Bronchus fibroblast of lung (primary cell): ENCODE measurements at places on chromosomes 16 and 17. TPM values are rescaled to one million over a fixed set of nuclear protein-coding genes. Genes with fewer than 3 reads are reported as not detected.

The RAB11FIP4 gene
- total RNA-seq: 0.34 and 0.59 TPM in 2 replicates

The KRT15 gene
- total RNA-seq: 0.45 and 0.67 TPM in 2 replicates

The HOXB5 gene
- 12.3 and 15.8 TPM in 2 replicates for total RNA-seq

The GDPD3 gene
- total RNA-seq: 0.17 and 0.74 TPM in 2 replicates

The SMIM5 gene
- total RNA-seq: not detected in 2 replicates

The CSF3 gene
- 1.3 and 2.7 TPM in 2 replicates for total RNA-seq

The IRX3 gene
- total RNA-seq: 0.15 and 1.2 TPM in 2 replicates

The CTRB2 gene
- total RNA-seq: not detected in 2 replicates

The GLIS2 gene
- total RNA-seq: 3.2 and 3.3 TPM in 2 replicates

The TBC1D3D gene
- not detected in 2 replicates for total RNA-seq

The CDRT15 gene
- not detected in 2 replicates for total RNA-seq

The CMTM2 gene
- not detected in 2 replicates for total RNA-seq

The GGA3 gene
- 13.8 and 16.3 TPM in 2 replicates for total RNA-seq

The SALL1 gene
- total RNA-seq: 0.17 and 0.30 TPM in 2 replicates

The SHISA9 gene
- total RNA-seq: not detected in 2 replicates

The TSPAN10 gene
- total RNA-seq: 0.34 and 0.59 TPM in 2 replicates

The ITGAE gene
- 20.8 and 28.7 TPM in 2 replicates for total RNA-seq

The FZD2 gene
- total RNA-seq: 44.7 and 44.9 TPM in 2 replicates

The PLXDC1 gene
- under 0.01 and 0.15 TPM in 2 replicates for total RNA-seq

The SLC4A1 gene
- total RNA-seq: not detected in 2 replicates

The RAB26 gene
- total RNA-seq: 1.5 and 3.3 TPM in 2 replicates

The GUCY2D gene
- total RNA-seq: 0.15 TPM in 1 of 2 replicates, not detected in the other

The ENPP7 gene
- total RNA-seq: not detected in 2 replicates

The CDH3 gene
- total RNA-seq: under 0.01 and 0.17 TPM in 2 replicates

The ZNF778 gene
- total RNA-seq: 1.3 and 3.0 TPM in 2 replicates

The SKAP1 gene
- total RNA-seq: not detected in 2 replicates

The KRTAP4-5 gene
- not detected in 2 replicates for total RNA-seq

The TEKT1 gene
- total RNA-seq: not detected in 2 replicates

The TBC1D3L gene
- total RNA-seq: 1.6 and 2.0 TPM in 2 replicates

The WDR45B gene
- total RNA-seq: 53.4 and 57.0 TPM in 2 replicates

The TBC1D3G gene
- not detected in 2 replicates for total RNA-seq

The GRAPL gene
- 1.5 TPM in 1 of 2 replicates, not detected in the other for total RNA-seq

The GAST gene
- not detected in 2 replicates for total RNA-seq

The C16orf46 gene
- 1.6 TPM in 1 of 2 replicates, not detected in the other for total RNA-seq

The HBA2 gene
- 1.6 and 1.7 TPM in 2 replicates for total RNA-seq

The C1QTNF8 gene
- not detected in 2 replicates for total RNA-seq
